ENCODE measurements at places on chromosomes 12 and 14.

DNA sequence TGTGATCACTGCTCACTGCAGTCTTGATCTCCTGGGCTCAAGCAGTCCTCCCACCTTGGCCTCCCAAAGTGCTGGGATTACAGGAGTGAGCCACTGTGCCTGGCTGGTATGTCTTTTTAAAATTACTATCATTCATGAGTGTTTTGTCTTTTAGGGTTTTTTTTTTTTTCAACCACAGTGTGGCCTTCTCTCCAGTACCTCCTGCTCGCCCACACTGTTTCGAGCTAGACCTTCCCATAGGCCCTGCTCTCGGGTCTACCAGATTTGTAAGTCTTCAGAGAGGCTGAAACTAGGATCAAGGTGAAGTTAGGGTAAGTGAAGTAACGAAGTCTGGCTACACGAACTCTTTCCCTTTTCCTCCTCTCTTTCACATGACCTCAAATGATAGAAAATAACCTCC lies 1.5 kb downstream of the BIN2 start:
- DNase-seq: no peak

GRCh38 chr14:24122898-24123297 lies 7.6 kb upstream of the FITM1 start:
- DNase-seq: no peak

DNA sequence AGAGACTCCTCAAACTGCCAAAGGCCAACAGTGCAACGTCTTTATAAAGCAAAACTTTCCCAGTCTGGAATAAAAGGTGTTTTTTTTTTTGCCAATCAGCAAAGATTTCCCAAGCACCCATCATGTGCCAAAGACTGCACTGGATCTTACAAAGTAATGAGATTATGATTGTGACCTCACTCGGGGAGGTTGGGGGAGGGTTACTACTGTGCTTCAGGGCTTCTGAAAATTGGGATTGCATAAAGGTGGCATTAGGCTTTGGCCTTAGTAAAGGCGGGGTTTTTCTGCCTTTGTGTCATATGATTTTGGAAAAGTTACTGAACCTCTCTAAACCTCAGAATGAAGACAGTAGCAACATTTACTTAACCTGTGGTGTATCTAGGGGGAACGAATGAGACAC lies 233.8 kb downstream of the DACT1 start:
- no peak for DNase-seq

DNA sequence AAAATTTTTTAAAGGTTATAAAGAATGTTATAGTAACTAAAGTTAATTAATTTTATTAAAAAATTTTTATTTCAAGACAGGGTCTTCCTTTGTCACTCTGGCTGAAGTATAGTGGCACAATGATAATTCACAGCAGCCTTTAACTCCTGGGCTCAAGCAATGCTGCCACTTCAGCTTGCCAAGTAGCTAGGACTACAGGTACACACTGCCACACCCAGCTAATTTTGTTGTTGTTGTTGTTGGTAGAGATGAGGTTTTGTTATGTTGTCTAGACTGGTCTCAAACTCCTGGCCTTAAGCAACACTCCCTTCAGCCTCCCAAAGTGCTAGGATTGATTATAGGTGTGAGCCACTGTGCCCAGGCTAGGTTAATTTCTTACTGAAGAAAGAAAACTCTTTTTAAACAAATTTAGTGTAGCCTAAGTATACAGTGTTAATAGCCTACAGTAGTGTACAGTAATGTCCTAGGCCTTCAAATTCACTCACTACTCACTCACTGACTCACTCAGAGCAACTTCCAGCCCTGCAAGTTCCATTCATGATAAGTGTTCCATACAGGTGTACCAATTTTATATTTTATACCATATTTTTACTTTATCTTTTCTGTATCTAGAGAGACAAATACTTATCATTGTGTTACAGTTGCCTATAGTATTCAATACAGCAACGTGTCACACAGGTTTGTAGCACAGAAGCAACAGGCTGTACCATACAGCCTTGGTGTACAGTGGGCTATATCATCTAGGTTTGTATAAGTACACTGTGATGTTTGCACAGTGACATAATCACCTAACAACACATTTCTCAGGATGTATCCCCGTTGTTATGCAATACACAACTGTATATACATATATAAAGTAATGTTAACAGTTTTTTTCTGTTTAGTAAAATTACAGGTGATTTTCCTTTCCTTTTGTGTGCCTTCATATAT lies 24.7 kb upstream of the DNAAF2 start:
- no peak for DNase-seq

DNA sequence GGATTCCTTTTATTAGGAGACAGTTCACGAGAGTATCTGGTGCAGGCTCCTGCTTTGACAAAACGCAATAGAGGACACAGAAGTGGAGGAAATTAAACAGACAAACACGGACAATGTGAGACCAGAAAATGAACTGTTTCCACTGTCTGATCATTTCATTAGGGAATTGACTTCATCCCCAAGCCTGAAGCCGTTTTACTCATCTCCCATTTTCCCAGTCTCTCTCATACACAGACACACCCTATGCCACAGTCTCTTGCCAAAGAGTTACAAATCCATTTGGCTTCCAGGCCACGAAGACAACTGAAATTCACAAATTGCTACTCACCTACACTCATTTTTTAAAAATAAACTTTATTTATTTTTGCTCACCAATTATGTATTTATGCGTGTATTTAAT lies 1087.8 kb upstream of the TMEM132C start:
- no peak for DNase-seq

DNA sequence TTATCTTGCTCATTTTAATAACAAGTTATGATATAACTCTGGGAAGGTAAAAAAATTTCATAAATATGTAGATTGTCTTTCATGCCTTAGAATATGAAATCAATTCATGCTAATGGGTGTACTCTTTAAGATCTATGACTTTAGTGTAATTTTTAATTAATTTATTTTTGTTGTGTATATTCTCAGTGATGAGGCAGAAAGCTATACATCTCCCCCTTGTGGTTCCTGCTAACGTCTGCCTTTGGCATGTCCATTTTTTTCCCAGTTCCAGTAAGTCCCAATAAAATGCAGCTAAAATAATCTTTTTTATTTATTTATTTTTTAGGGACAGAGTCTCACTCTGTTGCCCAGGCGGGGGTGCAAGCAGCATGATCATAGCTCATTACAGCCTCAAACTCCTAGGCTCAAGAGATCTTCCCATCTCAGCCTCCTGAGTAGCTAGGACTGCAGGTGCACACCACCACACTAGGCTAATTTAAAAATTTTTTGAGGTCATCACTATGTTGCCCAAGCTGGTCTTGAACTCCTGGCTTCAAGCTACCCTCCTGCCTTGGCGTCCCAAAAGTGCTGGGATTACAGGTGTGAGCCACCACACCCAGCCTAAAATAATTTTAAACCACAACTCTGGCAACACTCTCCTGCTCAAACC lies 3.3 kb upstream of the CHURC1 start:
- no peak for DNase-seq

GRCh38 chr12:58914457-58914856 lies 5.8 kb downstream of the LRIG3 start:
- DNase-seq: no peak

GRCh38 chr12:72267974-72268373 lies 4.2 kb upstream of the TRHDE start:
- no peak for DNase-seq

GRCh38 chr12:25929142-25929541 lies 29.3 kb upstream of the RASSF8 start:
- no peak for DNase-seq

DNA sequence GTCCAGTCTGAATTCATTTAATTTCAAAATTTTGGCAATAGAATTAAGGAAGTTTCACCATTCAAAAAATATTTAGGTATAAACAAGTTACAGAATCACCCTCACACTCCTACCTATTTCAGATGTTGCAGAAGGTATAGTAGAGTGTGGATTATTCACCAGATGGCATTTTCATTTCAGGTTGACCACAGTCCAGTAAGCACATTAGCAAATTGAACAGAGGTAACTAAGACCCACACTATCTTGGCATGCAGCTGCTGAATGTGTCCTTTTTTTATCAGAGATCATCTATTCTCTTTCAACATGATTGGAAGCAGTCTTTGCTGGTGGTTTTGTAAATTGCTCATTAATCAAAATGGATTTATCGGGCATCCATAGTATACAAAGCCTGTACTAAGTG lies 151.8 kb upstream of the GARIN6 start:
- no peak for DNase-seq

- DNase-seq: no peak
Observed at GRCh38 chr14:92340931-92341330, 18.0 kb downstream of the SLC24A4 start.

GRCh38 chr14:103007555-103007954 lies 49.8 kb downstream of the CDC42BPB start:
- DNase-seq: no peak

GRCh38 chr12:104712477-104712876 lies 245.6 kb downstream of the SLC41A2 start:
- no peak for DNase-seq

DNA sequence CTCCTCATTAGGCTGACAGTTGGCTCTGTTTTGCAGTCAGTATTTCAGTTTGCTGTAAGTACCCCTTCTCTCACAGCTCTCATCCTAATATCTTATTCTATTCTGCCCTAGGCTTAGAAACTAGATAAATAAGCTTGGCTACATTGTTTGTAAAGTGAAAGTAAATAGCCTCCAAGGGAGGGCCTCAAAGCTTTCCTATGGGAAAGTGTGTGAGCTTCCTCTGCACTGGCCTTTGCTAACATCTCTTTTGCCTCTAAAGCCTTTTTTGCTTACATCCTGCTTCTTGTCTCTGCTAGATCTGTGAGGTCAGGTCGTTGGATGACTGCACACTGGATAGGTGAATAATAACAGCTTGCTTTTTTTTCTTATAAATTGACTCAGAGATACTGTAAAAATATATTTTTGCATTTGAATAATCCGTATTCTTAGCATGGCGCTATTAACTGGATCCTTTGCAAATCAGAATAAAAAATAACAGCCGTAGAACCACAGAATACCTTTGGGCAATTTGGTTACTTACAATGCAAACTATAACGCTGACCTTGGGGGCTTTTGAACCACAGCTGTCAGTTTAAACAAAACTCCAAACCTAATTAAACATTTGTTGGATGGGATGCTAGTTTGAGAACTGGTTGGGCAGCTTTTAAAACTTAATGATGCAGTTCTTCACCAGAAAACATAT lies 55.1 kb downstream of the TTC6 start:
- DNase-seq: no peak

DNA sequence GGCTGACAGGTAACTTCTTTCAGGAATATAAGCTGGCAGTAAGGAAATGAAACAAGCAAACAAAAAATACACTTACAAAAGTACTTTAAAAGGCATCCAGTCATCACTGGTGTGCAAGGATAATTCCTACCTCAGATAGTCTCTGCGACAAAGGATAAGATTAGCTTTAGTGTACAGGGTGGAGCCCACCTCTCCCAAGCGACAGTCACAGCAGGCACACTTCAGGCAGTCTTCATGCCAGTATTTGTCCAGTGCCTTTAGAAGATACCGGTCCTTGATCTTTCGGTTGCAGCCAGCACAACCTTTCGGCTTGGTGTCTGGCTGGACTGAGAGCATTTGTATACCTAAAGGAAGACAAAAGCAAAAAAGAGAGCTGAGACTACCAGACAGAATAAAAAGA lies 5.4 kb downstream of the LMO3 start:
- DNase-seq: no peak

Data from substantia nigra (tissue), 51 donors.